ENCODE measurements at places on chromosomes 12 and 14.

DNA sequence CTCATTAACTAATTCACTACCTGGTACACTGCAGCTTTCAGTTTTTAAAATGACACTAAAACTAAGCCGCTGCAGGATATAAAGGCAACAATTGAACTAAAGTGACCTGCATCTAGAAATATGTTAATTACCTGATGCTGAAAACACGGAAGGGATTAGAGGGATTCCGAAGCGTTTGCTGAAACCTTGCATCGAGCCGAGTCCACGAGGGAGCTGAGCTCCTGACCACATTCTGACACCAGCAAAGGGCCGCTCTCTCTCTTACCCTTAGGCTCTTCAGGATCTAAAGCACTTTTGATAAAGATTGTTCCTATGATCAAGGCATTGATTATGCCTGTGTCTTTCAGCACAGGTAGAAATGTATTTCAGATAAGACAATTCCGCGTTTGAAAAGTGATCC, 59.5 kb upstream of the CDKN3 start:
- DNase-seq = no peak

DNA sequence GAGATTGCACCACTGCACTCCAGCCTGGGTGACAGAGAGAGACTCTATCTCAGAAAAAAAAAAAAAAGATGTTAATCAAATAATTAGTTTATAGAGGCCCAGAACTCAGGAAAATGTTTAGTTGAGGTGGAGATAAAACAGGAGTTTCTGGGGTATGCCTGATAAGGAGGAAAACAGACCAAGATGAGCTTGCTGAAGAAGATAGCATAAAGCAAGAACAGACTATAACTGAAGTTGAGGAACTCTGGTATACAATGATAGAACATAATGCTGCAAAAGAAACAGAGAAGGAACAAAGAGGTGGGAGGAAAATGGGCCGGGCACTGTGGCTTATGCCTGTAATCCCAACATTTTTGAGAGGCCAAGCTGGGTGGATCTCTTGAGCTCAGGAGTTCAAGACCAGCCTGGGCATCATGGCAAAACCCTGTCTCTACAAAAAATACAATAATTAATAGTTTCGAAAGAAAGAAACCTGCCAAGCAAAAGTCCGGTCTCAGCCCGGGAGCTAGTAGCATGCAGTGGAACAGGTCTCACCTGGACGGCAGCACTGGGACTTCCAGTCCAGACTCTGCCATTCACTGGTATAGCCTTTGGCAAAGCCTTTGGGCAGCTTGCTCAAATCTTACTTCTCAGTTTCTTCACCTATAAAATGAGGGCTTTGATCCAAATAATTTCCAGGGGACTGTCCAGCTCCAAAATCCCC, 25.4 kb downstream of the SLC35E3 start:
- DNase-seq = no peak

DNA sequence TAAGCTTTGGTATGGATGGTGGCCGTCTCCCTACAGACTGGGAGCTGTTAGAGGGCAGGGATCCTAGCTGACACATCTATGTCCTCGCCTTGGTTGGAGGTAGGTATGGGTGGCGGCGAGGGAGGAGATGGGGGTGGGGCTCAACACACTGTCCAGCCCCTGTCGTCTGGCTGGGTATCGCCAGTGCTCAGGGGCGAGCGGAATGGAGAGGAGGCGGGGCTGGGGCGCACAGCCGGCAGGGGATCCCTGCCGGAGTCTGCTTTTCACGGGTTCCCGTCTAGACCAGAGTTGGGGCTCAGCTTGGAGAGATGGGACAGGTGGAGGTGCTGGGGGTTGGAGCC, 16.1 kb downstream of the TAMALIN start:
- DNase-seq = no peak

DNA sequence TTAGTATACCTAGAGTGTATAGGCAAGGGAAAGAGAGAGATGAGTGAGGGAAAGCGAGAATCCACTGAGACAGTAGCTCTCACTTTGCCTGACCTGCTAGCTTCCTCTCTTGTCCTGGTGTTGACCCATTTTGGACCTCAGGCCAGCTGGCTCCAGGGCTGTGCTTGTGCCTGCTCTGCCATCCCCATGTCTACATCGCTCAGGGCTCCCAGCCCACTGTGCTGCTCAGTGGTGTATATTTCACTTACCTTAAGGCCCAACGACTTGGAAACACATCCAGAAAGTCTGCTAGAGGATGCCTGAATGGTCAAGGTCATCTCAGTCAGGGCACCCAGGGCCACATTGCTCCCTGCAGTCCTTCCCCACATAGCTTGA, 964 bp upstream of the SERPINA4 start:
- DNase-seq = no peak

- DNase-seq = no peak
These were observed 26.9 kb downstream of the CLEC6A start for GRCh38 chr12:8482571-8483061.

DNA sequence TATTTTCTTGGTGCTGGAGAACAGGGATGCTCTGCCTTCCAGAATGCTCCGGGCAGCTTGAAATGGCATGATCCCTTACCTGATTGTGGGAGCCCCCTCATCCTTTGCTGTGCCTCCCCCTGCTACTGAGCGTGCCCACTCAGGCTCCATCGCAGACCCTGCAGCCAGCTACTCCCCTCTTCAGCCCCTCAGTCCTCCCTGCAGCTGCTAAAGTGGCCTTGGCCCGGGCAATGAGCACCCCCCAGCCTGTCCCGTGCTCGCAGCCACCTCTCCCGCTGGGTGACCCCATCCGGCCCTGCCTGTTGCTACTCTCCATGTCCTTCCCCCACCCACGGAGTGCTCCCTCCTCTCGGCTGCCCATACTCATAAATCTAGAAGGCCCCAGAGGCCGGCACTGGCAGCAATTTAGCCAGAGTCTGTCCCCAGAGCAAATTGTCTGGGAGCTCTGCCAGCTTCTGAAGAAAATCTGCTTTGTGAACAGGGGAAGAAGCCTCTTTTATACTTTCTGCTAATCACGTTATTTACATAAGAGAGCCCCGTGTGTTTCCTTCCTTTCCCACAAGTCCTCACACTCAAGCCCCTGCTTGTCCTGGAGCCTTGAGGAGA, 143.7 kb upstream of the FRMD6 start:
- DNase-seq = no peak

DNA sequence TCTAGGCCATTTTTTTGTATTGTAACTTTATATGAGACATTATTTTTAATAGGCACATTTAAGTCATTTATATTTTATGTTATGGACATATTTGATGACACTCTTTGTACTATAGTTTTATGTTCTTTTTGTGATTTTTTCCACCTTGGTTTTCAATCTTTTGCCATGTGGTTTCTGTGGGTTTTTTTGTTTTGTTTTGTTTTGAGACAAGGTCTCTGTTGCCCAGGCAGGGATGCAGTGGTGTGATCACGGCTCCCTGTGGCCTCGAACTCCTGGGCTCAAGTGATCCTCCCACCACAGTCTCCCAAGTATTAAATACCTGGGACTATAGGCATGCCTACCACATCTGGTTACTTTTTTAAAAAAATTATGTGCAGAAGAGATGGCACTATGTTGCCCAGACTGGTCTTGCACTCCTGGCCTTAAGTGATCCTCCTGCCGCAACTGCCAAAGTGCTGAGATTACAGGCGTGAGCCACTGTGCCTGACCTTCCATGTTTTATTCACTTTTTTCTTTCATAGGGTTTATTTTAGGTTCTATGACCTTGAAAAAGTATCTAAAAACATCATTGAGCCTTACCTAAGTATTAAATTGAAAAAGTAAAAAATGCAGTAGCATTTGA, 16.3 kb downstream of the MSRB3 start:
- no peak for DNase-seq

- DNase-seq = peak; percentile 34
These were observed at the start of gene GPRC5A for GRCh38 chr12:12891080-12891880. Gene GPRC5A, plus strand, starts transcription at chr12:12891562. Its CDS starts 16,688 bp downstream, at chr12:12908250.

DNA sequence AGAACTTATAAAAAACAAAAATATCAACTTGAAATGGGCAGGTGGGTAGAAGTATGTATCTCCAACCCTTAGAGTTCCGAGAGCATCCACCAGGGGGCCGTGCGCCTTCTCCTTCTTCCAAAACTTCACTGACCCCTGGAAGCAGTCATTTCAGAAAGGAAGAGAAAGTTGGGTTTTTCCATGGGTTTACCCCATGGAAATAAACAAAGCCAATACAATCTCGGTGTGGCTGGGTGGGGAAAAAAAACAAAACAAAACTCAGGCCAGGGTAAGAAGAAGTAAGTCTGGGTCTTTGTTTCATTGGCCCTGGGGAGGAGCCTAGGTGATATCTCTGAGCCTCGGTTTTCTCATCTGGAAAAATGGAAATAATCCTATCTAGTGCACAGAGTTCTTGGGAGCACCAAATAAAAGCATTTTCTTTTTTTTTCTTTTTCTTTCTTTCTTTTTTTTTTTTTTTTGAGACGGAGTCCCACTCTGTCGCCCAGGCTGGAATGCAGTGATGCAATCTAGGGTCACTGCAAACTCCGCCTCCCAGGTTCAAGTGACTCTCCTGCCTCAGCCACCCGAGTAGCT, 33.6 kb upstream of the HNF1A start:
- DNase-seq = peak; percentile 82

- DNase-seq = no peak
These were observed 133.9 kb downstream of the STXBP6 start for GRCh38 chr14:24915958-24916595.

- DNase-seq = no peak
These were observed 12.5 kb upstream of the DCAF4 start for GRCh38 chr14:72913809-72914208.

GRCh38 chr12:111745211-111745610, 21.5 kb upstream of the ALDH2 start:
- no peak for DNase-seq

- DNase-seq = no peak
These were observed 11.5 kb upstream of the CHD4 start for GRCh38 chr12:6618483-6619225.

- DNase-seq = no peak
These were observed 16.4 kb upstream of the CNIH1 start for GRCh38 chr14:54457609-54457996.

GRCh38 chr12:116687888-116688287, 50.0 kb downstream of the SPRING1 start:
- peak; percentile 55 for DNase-seq

All from activated naive CD8-positive, alpha-beta T cell treated with anti-CD3 and anti-CD28 coated beads, Interleukin-2, amount 50 U/mL, for 24 hours (primary cell).